ENCODE measurements at places on chromosomes 5 and 9.

- peak; percentile 17 for DNase-seq
These were observed 59.2 kb downstream of the MEGF9 start for GRCh38 chr9:120655005-120655622.

DNA sequence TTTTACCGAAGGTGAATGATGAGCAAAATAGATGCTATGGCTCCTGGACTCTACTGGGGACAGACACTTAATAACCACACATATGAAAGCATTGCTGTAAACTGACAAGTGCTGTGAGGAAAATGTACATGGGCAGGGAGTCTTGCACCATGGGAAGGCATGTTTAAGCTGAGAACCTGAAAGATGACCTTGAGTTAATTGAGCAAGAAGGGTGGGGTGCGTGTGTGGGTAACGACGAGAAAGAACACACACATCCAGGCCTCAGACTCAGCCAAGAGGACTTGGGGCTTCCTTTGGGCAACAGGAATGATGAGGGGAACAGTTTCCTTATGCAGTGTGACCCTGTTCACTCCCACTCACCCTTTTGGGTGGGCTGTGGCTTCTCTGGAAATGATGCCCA, 73.1 kb downstream of the HSPA4 start:
- no peak for DNase-seq

GRCh38 chr5:108531367-108532128, 149.7 kb upstream of the FBXL17 start:
- no peak for DNase-seq

DNA sequence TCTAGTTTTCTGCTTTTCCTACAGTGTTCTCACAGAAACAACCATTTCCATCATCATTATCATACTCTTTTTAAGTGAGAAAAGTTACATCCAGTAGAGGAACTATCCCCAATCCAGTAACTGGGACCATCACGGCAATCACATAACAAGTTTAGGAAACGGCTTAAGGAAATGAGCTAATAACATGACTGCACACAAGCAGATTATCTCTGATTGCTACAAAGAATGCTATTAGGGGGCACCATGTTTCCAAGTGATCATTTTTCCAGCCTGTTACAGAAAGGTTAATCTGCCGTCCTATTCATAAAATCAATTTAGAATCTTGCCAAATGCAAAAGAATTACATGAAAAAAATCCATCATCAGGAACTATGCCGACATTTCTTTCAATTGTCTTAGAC, 94.6 kb downstream of the EFNA5 start:
- no peak for DNase-seq

GRCh38 chr9:35195683-35196082, 33.9 kb downstream of the UNC13B start:
- DNase-seq, result no peak

DNA sequence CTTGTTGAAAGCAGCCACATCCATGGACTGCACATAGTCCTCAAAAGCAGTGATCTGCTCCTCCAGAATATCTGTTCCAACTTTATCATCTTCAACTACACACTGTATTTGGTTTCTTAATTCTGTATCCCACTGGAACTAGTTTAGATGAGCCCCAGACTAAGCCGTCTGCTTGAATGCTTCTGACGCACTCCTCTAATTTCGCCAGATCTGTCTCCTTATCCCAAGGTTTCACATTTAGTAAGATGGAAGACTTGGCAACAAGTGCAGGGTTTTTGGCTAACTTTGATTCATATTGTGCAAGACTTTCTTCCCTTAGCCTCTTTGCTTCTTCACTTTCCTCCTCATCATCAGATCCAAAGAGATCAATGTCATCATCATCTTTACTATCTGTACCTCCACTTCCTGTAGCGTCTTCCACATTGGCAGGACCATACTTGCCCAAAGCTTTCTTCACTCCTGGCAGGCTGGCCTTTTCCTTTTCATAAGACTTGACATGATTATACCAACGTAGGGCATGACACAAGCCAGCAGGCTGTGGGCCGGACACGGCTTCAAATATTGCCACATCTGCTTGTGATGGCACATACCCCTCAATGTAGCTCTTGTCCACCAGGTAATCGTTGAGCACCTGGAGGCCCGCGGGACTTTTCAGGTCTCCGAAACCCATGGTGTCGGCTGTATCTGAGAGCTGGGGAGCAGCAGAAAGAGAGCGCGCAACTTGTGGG, 56.2 kb upstream of the PIK3R1 start:
- no peak for DNase-seq

DNA sequence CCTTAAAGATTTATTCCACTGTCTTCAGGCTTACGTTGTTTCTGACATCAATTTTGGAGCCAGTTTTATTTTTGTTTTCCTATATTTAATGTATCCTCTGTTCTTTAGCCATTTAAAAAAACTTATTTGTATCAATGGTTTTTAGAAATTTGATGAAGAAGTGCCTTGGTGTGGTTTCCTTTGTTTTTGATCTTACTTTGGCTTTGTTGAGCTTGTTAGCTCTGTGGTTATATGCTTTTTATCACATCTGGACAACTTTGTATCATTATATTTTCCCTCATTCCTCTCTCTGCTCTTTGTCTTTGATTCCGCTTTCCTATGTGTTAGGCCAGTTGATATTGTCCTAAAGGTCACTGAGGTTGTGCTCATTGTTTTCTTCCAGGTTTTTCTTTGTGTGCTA, 58.5 kb downstream of the SPIN1 start:
- DNase-seq, result no peak
